ENCODE measurements at places on chromosomes 7 and 10.
A peak's percentile ranks its signal among the peaks of the same experiment; 100 is the strongest.

DNA sequence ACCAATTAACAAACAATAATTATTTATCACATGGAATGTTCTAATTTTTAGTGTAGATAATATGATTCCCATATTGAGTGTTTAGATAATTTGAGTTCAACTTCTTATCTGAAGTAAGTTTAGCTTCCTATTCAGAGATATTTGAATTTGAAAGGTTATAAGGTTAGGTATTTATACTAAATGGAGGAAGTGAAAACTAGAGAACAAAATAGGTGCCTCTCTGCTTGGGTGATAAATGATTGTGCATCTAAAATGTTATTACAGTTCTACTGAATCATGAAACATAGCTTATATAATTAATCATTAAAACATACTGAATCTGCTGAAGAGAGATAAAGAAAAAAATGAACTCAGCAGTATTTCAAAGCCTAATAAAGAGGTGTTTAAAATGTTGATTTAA lies 1174.3 kb downstream of the XPNPEP1 start:
- DNase-seq = no peak

GRCh38 chr7:50273301-50273700 lies 31.2 kb upstream of the IKZF1 start:
- no peak for DNase-seq

DNA sequence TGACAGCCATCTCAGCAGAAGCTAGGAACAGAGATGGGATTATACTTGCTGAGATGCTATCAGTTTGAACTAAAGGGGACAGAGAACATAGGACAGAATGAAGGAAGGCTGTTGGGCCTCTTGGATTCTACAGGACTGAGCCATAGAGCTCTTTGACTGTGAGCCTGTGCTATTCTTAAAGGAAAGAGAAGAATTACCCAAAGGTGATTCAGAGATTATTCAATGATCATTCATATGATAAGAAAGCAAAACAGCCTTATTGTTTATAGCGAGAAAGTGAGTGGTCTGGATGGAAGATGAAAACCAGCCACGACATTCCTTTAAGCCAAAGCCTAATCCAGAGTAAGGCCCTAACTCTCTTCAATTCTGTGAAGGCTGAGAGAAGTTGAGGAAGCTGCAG lies 69.7 kb upstream of the NEUROD6 start:
- DNase-seq = no peak

DNA sequence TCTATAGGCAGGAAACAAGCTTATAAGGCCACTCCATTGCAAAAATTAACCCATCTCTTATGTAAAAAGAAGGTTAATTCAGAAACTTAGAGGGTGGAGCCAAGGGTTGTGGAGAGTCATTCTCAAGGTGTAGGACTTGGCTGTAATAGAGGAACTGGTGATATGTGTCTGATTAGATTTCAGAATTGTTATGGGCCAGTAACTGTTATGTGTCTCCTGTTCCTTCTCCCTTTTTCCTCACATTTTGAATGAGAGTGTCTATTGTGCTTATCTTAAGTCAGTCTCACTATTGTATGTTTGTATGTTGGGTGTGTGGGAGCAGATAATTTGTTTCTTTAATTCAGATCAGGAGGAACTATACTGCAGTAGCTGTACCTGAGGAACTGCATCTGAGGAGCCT lies 49.1 kb downstream of the AHCYL2 start:
- DNase-seq = no peak

DNA sequence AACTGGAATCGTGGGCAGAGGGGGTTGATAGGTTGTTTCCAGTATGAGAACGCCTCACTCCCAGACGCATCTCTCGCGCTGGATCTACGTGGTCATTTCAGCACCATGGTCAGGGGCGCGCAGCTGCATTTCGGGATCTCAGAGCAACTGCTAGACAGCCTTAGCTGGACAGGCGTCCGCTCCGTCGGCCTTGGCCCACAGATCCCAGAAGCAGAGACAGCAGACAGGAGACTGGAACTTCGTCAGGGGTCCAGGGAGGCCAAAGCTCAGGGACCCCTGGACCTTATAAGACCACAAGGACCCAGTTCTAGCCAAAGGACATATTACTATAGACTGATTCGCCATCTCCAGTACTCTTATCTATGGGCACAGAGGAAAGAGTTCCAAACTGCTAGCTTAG lies 5.3 kb downstream of the NEUROG3 start:
- peak; percentile 25 for DNase-seq

DNA sequence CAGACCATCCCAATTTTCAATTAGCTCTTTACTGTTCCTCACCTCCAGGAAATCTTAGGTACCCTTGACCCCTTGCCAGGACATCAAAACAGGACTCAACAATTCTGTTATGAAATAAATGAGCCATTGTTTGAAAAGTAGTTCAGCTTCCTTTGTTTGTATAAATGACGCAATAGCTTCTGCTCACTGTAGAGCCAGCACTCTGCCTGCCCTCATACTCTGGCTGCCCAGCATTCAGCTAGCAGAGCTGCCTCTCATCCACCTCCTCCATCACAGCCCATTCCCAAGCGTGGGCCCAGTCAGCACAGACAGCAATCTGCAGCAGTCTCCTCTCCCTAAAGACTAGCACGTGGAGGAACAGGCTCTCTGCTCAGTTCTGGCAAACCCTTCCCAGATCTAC lies 478.6 kb downstream of the GRID1 start:
- no peak for DNase-seq

DNA sequence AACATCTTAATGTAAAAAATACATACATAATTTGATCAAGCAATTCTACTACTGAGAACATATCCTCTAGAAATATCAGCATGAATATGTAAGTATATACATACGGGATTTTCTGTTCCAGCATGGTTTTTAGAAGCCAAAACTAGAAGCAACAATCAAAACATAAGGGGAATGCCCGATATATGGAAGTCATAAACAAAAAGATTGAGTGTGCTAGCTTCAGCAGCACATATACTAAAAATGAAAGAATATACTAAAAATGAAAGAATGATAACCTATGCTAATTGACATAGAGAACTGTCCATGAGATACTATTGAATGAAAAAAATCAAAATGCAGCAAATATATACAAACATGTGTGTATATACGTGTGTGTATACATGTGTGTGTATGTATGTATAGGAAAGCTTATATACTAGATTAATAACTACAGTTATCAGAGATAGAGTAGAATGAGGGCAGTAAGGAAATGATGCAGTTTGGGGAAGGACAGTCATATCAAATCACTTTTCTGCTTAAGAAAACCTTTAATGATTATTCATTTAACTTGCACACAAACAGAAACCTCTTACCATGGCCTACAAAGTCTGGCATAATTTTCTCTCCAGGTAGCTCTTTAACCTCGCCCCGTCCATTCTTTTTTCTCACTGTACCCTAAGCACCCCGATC lies 72.9 kb downstream of the NPY start:
- no peak for DNase-seq

DNA sequence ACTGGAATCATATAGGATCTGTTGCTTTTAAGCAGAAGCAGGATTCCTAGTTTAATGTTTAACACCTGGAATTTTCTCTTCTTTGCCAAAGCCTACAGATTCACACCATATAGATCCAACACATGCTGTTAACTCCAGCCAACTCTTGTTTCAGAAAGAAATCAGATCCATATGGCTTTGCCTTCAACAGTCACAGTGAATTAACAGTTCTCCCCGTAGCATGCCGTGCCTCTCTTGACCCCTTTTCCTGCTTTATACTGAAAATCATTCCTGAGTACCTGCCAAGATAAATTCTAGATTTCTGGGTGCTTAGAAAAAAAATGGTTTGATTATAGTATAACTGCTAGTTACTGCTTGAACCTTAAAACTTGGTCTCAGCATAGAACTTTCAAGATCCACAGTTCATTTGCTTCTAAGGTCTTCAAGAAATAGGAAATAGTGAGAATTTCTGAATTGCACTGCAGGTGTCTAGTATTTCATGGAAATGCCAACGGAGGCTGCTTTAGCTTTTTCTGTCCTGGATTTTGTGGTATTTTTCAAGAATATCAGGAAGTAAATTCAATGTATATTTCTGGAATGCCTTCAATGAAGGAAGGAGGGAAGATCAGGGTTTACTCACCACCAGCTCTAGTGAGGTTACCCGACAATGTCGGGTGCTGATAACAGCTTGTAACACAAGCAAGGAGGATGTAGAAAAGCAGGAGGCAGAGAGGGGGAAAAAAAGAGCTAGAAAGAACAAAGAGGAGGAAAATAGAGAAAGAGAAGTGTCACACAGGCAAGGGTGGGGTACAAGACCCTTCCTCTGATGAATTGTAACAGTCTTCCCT lies 6.6 kb downstream of the AASS start:
- no peak for DNase-seq

All from erythroblast (primary cell).